ENCODE measurements at places on chromosomes 3 and 15. TPM values are rescaled to one million over a fixed set of nuclear protein-coding genes. Genes with fewer than 3 reads are reported as not detected.

Gene CHST13
- 0.78 TPM for total RNA-seq

Gene GABRB3
- total RNA-seq = 82.7 TPM

Gene CATSPER2
- total RNA-seq = 0.56 TPM

Gene DUOXA2
- not detected for total RNA-seq

Gene MYZAP
- total RNA-seq = 0.91 TPM

Gene PLA2G4D
- not detected for total RNA-seq

Gene SLC15A2
- 0.10 TPM for total RNA-seq

Gene CD47
- 35.2 TPM for total RNA-seq

Gene TMEM115
- 48.4 TPM for total RNA-seq

Gene TP63
- total RNA-seq = 0.27 TPM

Gene RETNLB
- total RNA-seq = not detected

Gene TFG
- total RNA-seq = 148 TPM

Gene CTXND1
- not detected for total RNA-seq

Gene KCNMB3
- 2.0 TPM for total RNA-seq

Gene CDHR4
- total RNA-seq = 0.22 TPM

Gene WDR49
- not detected for total RNA-seq

Gene C3orf49
- not detected for total RNA-seq

Gene BAHD1
- 12.3 TPM for total RNA-seq

Gene MOBP
- 0.16 TPM for total RNA-seq

Gene CFAP161
- not detected for total RNA-seq

Gene POLQ
- 5.9 TPM for total RNA-seq

Gene AP2M1
- 310 TPM for total RNA-seq

Gene GMPS
- total RNA-seq = 78.9 TPM

Gene BSN
- 0.09 TPM for total RNA-seq

Gene ELP6
- 29.2 TPM for total RNA-seq

Data from A549 treated with Mapracorat at 1 μM for 4 hours (cell line).